ENCODE measurements at places on chromosomes 16 and 17.

DNA sequence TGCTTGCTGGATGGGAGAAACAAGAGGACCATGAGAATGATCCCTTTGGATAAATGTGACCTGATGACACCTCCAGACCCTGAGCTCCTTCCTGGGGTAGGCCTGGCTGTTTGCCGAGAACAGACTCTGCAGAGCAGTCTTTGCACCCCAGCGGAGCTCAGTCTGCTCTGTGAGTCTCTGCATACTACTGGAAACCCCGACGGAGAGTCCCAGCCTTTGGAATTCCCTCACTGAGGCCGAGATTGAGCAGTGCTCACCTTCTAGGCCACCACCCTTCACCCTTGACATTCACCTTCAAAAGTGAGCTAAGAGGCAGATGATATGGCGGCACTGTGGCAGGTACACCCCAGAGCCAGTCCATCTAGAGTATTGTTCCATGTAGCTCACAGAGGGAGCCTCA is 172.2 kb upstream of the CDH13 start:
- H3K27ac ChIP-seq = no peak overlapping the region
- no peak for DNase-seq
- no peaks in the 10 kb centered on the region for H3K4me1 ChIP-seq
- no peaks in the 10 kb centered on the region for H3K36me3 ChIP-seq

- no peaks in the 10 kb centered on the region for H3K27me3 ChIP-seq
- DNase-seq = peak; percentile 94
- H3K36me3 ChIP-seq = no peaks in the 10 kb centered on the region
Observed at GRCh38 chr17:75516255-75516618, at the start of gene TSEN54. Gene TSEN54 (plus strand): TSS chr17:75516528. CDS start chr17:75516561, 33 bp downstream.

DNA sequence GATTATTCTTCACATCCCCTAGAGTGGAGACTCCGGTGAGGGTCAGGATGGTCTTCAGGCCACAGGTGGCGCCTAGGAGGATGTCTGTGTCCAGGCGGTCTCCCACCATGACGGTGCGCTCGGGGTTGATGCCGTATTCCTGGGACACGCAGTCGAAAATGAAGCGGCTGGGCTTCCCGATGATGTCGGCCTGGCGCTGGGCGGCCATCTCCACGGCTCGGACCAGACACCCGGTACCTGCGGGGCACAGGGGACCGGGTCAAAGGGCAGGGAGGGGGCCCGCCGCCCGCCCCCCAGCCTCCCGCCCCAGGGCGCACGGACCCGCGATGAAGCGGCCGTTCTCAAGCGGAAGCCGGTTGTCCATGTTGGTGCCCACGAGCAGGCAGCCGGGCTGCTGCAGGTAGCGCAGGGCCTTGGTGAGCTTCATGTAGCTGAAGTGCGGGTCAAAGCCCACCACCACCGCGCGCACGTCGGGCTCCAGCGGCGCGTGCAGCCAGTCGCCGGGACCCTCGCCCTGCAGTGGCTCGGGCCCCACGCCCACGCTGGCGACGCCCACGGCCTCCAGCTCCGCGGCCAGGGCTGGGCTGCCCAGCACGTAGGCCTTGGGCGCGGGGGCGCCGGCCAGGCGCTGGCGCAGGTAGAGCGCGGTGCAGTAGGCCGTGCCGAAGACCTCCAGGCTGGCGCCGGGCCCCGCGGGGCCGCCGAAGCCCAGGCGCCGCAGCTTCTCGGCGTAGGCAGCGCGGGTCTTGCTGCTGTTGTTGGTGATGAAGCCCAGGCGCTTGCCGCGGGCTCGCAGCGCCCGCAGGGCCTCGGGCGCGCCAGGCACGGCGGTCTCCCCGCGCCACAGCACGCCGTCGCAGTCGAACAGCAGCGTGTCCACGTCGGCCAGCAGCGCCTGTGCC is 572 bp downstream of the PGP start:
- peak overlapping the region; percentile 72 for H3K4me3 ChIP-seq
- no peaks in the 10 kb centered on the region for H3K27me3 ChIP-seq
- peak overlapping the region; percentile 70 for H3K27ac ChIP-seq

DNA sequence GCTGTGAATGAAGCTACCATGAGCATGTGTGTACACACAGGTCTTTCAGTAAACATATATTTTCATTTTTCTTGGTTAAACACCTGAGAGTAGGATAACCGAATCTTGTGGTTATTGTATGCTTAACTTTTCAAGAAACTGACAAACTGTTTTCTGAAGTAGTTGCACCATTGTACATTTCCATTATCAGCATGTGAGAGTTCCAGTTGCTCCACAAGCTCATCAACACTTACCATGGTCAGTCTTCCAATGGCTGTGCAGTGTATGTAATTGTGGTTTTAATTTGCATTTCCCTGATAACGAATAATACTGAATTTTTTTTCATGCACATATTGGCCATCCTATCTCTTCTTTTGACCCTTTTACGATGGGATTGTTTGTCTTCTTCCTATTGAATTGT is 31.3 kb upstream of the C1QL1 start:
- H3K4me1 ChIP-seq = no peaks in the 10 kb centered on the region
- DNase-seq = no peak
- H3K27ac ChIP-seq = no peak overlapping the region
- no peak overlapping the region for H3K4me3 ChIP-seq
- H3K36me3 ChIP-seq = no peaks in the 10 kb centered on the region
- H3K27me3 ChIP-seq = peaks cover 6% of the 10 kb centered on the region

GRCh38 chr17:49725452-49726130 is 17.8 kb upstream of the SLC35B1 start:
- no peaks in the 10 kb centered on the region for H3K36me3 ChIP-seq
- no peak overlapping the region for H3K4me3 ChIP-seq
- no peak overlapping the region for H3K27ac ChIP-seq
- no peaks in the 10 kb centered on the region for H3K27me3 ChIP-seq

GRCh38 chr16:17147942-17148341 is 322.8 kb downstream of the XYLT1 start:
- H3K4me1 ChIP-seq = no peaks in the 10 kb centered on the region
- H3K27me3 ChIP-seq = no peaks in the 10 kb centered on the region
- no peak overlapping the region for H3K4me3 ChIP-seq
- DNase-seq = no peak
- H3K36me3 ChIP-seq = peaks cover 4% of the 10 kb centered on the region

- H3K4me3 ChIP-seq = no peak overlapping the region
- H3K4me1 ChIP-seq = no peaks in the 10 kb centered on the region
- DNase-seq = peak; percentile 64
- no peaks in the 10 kb centered on the region for H3K36me3 ChIP-seq
- peaks cover 18% of the 10 kb centered on the region for H3K27me3 ChIP-seq
- no peak overlapping the region for H3K27ac ChIP-seq
Observed at GRCh38 chr17:58200024-58200633, 7.6 kb downstream of the EPX start.

GRCh38 chr17:2892305-2892971 is 96.2 kb downstream of the RAP1GAP2 start:
- no peak overlapping the region for H3K4me3 ChIP-seq
- no peaks in the 10 kb centered on the region for H3K27me3 ChIP-seq
- H3K4me1 ChIP-seq = peaks cover 8% of the 10 kb centered on the region
- no peak overlapping the region for H3K27ac ChIP-seq
- H3K36me3 ChIP-seq = no peaks in the 10 kb centered on the region

- peaks cover 19% of the 10 kb centered on the region for H3K4me1 ChIP-seq
- no peak overlapping the region for H3K27ac ChIP-seq
- DNase-seq = no peak
- no peaks in the 10 kb centered on the region for H3K27me3 ChIP-seq
Observed at GRCh38 chr16:51433599-51433998, 282.5 kb upstream of the SALL1 start.

DNA sequence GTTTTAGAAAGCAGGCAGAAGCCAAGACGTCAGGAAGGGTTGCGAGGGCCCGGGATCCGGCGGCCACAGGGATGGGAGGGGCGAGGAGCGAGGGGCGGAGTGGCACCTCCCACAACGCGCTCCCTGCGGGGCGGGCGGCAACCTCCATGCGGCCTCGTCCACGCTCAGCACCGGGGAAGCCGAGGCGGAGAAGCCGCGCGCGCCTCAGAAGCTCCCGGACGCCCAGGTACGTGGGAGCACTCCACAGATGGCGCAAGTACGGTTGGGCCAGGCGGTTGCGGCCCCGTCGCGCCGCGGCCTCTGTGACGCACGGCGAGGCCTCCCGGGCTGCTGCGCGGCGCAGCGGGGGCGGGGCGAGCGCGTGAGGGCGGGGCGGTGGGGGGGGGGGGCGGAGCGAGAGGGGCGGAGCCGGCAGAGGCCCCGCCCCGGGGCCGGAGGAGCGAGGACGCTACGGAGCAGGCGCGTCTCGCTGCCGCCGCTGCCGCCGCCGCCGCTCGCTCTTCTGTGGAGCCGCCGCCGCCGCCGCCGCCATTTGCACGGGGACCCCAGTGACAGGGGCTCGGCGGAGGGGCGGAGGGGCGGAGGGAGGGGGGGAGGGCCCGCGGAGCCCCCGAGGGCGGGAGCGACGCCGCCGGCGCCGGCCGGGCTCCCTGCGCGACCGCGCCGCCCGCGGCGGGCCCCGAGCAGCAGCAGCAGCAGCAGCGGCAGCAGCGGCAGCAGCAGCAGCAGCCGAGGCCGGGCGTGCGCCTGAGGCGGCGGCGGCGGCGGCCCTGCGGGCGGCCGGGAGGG is at the start of gene TENT4B:
TENT4B (plus strand) TSS at position 500 of the 789 bp plus-strand sequence. CDS start 316 bp downstream, outside the sequence.
- H3K4me1 ChIP-seq = peaks cover 21% of the 10 kb centered on the region
- peak within 1 kb of the TSS; percentile 94 for H3K4me3 ChIP-seq
- peak within 1 kb of the TSS; percentile 96 for H3K27ac ChIP-seq
- no peaks in the 10 kb centered on the region for H3K27me3 ChIP-seq
- DNase-seq = peak; percentile 92
- no peaks in the 10 kb centered on the region for H3K36me3 ChIP-seq

GRCh38 chr16:75640598-75640997 is 6.9 kb downstream of the KARS1 start:
- H3K4me3 ChIP-seq = no peak overlapping the region
- H3K4me1 ChIP-seq = no peaks in the 10 kb centered on the region
- H3K27ac ChIP-seq = no peak overlapping the region
- H3K27me3 ChIP-seq = no peaks in the 10 kb centered on the region

GRCh38 chr17:40794466-40794865 is 5.3 kb downstream of the KRT28 start:
- no peaks in the 10 kb centered on the region for H3K36me3 ChIP-seq
- DNase-seq = no peak
- H3K27ac ChIP-seq = no peak overlapping the region
- H3K27me3 ChIP-seq = peaks cover 33% of the 10 kb centered on the region

GRCh38 chr16:87305505-87306391 is 11.4 kb downstream of the C16orf95 start:
- no peaks in the 10 kb centered on the region for H3K27me3 ChIP-seq
- peak; percentile 35 for DNase-seq
- H3K27ac ChIP-seq = no peak overlapping the region
- H3K4me3 ChIP-seq = no peak overlapping the region
- no peaks in the 10 kb centered on the region for H3K36me3 ChIP-seq

DNA sequence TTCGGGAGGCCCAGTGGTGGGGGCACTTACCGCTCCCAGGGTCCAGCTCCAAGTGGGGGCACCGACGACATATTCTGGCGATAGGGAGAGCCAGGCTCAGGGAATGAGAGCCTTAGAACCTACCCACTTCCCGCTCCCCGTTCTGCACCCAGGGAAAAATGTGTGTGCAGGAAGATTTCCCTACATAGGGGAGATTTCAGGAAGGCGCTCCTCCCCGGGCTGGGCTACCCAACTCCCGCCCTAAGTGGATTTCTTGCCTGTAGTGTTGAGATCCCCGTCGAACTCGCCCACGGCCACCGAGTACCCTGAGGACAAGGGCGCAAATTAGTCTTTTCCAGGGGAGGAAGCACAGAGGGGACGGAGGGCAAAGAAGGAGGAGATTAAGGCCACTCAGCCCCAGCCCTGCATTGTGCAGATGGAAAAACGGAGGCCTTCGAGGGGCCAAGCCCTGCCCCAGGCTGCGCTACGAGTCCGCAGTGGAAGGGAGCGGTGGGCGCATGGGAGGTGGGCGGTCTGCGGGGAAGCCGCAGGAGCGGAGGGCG is 5.1 kb downstream of the ITGA2B start:
- DNase-seq = no peak
- peak overlapping the region; percentile 74 for H3K4me3 ChIP-seq
- no peaks in the 10 kb centered on the region for H3K36me3 ChIP-seq
- H3K27ac ChIP-seq = no peak overlapping the region
- H3K4me1 ChIP-seq = no peaks in the 10 kb centered on the region

DNA sequence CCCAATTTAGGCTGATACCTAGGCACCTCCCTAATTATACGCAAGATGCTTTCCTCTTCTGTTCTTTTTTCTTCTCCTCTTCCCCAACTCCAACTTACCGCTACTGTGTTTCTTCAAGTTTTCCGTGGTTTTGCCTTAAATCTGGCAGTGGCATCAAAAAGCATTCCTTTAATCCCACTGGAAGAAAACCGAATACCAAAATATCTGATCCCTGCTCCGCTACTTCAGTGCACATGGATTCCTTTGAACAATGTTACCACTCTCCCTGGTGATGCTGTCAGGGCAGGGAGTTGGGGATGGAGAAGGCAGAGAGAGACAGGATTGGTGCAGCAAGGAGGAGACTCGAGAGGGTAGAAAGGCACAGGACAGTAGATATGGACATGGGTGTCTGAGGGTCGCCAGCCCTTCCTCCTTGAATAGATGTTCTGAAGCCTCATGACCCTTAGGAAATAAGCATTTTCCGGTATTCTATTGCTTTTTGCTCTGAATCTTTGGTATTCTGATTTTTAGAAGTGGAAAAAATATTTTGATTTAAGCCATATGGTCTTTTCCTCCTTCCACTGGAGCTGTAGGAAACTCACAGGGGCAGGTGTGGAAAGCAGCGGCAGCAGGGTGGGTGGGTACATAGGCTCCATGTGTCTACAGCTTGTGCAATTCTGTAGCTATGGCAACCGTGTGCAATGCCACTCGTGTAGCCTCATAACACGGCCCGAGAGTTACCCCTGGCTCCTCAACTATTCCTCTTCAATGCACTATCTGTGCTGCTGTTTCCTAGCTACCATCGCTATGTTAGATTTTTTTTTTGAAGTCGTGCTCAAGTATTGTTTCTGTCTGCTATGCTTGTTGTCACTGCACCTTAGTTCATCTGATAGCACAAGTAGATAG is 32.3 kb upstream of the TANC2 start:
- H3K4me3 ChIP-seq = no peak overlapping the region
- no peak overlapping the region for H3K27ac ChIP-seq
- no peaks in the 10 kb centered on the region for H3K27me3 ChIP-seq
- peak; percentile 23 for DNase-seq
- H3K36me3 ChIP-seq = no peaks in the 10 kb centered on the region
- H3K4me1 ChIP-seq = 0 out of 2 replicates have a peak, but pooled peaks cover 3% of the 10 kb centered on the region

DNA sequence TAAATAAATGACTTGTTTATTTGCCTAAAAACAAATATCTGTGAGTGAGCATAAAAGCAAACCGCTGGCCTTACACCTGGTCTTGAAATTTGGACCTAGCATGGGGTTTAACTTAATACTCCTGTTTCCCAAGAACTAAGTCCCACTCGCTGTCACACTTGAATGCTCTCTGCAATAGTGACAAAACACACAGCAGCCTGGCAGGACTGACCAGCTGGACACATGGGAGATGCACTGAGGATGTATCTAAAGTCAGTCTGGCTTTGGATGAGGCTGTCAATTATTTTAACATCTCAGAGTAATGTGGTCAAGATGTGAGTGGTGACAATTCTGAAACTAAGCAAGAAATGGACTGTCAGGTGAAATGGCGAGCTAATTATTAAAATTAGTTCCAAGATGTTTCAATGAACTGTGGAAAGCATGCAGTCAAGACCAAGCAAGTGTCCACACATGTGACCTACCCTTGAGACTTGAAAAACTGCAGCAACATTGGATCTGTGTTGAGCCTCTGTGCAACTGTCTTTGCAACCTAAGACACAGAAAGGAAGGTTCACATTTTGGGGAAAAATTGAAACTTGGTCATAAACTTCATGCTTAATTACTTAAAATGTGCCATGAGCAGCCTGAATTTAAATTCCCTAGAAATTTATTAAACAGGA is 16.6 kb downstream of the LITAFD start:
- H3K4me3 ChIP-seq = no peak overlapping the region
- no peaks in the 10 kb centered on the region for H3K27me3 ChIP-seq
- H3K4me1 ChIP-seq = no peaks in the 10 kb centered on the region
- DNase-seq = no peak
- H3K27ac ChIP-seq = no peak overlapping the region
- peaks cover 85% of the 10 kb centered on the region for H3K36me3 ChIP-seq

Data from GM23248 (cell line).